ENCODE measurements at places on chromosomes 7 and 10.

DNA sequence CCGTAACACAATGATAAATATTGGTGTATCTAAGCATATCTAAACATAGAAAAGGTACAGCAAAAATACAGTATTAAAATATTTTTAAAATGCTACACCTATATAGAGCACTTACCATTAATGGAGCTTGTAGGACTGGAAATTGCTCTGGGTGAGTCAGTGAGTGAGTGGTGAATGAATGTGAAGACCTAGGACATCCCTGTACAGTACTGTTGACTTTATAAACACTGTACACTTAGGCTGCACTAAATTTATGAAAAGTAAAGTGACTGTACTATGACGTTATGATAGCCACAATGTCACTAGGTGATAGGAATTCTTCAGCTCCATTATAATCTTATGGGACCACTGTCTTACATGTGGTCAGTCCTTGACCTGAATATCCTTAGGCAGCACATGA is 147.0 kb downstream of the GLI3 start:
- DNase-seq = peak; percentile 38

- DNase-seq = no peak
These were observed 47.0 kb downstream of the RBM20 start for GRCh38 chr10:110691139-110691538.

GRCh38 chr10:70585578-70586169 is 16.9 kb downstream of the PRF1 start:
- DNase-seq = no peak

DNA sequence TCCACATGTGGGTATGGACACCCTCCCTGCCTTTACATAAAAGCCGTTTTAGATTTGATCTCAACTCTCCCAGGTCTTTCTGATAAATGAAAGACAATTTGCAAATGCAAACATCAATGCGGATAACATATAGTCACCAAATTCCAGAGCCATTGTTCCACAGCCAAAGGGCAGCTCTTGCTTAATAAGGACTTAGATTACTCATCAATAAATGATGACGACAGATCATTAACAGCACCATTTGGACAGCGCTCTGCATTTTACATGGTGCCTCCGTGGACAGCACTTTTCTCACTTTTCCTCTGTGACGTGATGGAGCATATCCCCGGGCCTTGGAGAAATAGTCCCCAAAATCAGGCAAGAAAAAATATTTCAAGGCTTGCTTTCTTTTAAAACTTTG is 370.3 kb upstream of the CELF2 start:
- DNase-seq = no peak

Data from IMR-90 (cell line).